Cardiac muscle cell (in vitro differentiated cells and primary cell): ENCODE measurements at places on chromosomes 1 and 21. TPM values are rescaled to one million over a fixed set of nuclear protein-coding genes. Genes with fewer than 3 reads are reported as not detected.

Gene PALMD
- polyA plus RNA-seq: 0.40 and 0.94 TPM in 2 replicates

Gene ZBED6
- polyA plus RNA-seq: 2.7 and 3.1 TPM in 2 replicates

Gene MINDY1
- 11.5 and 18.9 TPM in 2 replicates for polyA plus RNA-seq

Gene GUCA2B
- not detected in 2 replicates for polyA plus RNA-seq

Gene APCS
- not detected in 2 replicates for polyA plus RNA-seq

Gene PADI3
- polyA plus RNA-seq: 1.3 TPM in 1 of 2 replicates, not detected in the other

Gene NTMT2
- polyA plus RNA-seq: 0.55 and 0.71 TPM in 2 replicates

Gene STXBP3
- 34.1 and 34.7 TPM in 2 replicates for polyA plus RNA-seq

Gene GIPC2
- polyA plus RNA-seq: 0.06 TPM in 1 of 2 replicates, not detected in the other

DNA sequence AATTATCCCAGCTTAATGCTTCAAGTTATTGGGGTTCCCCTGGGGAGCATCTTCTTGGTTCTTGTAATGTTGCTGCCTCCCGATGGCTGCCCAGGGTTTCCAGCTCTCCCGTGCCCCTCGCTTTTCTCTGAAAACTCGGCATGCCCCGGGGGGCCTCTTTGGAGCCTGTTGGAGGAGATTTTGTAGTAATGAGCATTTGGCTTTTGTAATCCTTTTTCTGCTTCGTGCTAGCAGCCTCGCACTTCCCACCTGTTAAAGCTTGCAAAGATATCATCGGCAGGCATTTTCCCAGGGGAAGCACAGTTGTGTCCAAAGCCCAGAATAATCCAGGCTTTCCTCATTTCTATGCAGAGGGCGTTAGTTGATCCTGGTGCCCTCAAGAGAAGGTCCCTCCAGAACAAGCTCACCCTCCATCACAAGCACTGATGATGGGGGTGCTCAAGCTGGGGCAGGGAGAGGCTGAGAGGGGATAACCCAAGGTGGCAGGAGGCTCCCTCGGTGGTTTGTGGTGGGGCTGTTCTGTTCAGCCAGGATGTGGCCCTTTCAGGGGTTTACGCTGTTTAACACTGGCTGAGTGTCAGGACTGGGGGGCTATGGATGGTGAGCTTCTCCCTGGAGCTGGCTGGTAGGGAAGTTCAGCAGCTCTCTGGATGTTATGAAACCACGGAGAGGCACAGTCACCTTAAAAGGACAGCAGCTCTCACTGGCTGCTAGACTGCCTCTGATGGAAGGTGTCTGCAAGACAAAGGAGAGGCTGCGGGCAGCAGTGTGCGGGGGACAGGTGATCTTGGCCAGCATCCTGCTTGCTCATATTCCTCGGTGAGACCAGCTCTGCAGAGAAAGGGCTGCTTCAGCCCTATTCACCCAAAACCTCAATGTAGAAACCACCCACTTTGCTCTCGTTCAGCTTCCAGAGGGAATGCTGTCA lies 477.1 kb upstream of the VAMP3 start:
- DNase-seq: no peak

DNA sequence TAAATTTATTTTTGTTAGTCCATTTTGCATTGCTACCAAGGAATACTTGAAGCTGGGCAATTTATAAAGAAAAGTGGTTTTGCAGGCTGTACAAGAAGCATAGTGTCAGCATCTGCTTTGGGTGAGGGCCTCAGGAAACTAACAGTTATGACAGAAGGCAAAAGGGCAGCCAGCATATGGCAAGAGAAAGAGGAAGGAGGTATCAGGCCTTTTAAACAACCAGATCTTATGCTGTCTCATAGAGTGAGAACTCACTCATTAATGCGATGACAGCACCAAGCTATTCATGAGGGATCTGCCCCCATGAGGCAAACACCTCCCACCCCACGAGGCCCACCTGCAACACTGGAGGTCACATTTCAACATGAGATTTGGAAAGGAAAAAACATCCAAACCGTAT lies 898.4 kb downstream of the KCNT2 start:
- no peak for DNase-seq

DNA sequence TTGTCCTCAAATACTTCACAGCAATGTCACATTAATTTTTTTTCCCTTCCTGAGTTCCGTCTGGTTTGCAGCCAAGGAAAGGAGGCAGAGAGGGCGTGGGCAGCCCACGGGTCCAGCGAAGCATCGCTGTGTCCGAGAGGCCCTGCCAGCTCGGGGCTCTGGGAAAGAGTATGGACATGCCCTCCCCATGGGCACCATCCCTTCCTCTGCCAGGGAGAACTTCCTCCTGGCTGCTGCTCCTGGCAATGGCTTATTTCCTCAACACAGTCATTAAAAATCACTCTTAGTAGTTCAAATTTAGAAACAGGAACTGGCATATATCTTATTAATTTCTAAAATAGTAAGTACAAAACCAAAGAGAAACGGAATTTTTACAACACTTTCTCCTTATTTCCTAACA lies 115.4 kb downstream of the RIPK4 start:
- DNase-seq: no peak

DNA sequence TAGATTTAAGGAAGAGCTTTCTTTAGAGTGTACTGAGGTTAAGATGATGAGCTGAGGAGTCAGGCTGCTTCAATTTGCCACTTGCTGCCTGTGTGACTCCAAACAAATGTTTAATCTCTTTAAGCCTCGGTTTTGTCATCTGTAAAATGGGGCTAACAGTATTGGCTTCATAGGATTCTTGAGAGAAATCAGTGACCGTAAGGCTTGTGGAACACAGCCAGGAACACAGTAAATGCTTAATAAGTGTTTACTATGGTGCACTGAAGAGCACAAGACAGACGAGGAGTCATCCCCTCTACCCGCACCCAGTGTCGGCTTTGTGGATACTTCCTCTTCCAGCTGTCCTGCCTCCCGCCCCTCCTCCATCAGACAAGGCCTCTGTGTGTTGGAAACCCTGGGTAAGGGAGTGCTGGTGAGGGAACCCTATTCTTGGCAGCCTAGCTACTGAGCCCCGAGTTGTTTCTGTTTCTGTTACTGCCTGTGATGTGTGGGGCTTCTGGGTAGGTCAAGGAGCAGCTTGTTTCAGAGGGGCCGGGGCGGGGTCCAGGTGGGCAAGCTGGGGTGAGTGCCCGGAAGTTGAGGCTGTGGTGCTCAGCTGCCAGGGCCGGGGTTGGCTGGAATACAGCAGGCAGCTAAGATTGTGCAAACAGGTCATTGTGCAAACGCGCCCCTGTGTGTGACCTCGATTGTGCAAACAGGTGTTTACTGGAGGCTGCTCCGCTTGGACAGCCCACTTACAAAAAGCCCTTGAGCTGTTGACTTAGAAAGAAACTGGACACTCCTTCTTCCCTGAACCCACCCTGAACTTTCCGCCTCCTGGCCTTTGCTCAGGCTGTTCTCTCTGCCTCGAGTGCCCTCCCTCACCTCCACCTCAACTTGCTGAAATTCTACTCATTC lies 4.0 kb upstream of the CSF3R start:
- DNase-seq: peak; percentile 39

- no peak for DNase-seq
These were observed 27.4 kb downstream of the PIGM start for GRCh38 chr1:160004425-160004824.

DNA sequence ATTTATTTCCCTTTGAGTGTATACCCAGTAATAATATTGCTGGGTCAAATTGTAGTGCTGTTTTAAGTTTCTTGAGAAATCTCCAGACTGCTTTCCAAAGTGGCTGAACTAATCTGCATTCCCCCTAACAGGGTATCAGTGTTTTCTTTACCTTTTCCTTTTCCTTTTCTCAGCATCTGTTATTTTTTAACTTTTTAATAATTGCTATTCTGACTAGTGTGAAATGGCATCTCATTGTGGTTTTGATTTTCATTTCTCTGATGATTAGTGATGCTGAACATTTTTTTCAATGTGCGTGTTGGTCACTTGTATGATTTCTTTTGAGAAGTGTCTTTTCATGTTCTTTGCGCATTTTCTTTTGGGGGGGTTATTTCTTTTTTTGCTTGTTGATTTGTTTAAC lies 374.9 kb upstream of the BRINP3 start:
- DNase-seq: no peak

- peak; percentile 39 for DNase-seq
These were observed 10.4 kb upstream of the CDC20 start for GRCh38 chr1:43348343-43348808.

- DNase-seq: no peak
These were observed 130.6 kb downstream of the URB2 start for GRCh38 chr1:229756666-229757065.

GRCh38 chr1:22406722-22407495 lies 44.7 kb upstream of the ZBTB40 start:
- no peak for DNase-seq

GRCh38 chr1:236144446-236145150 lies 2.3 kb downstream of the GPR137B start:
- DNase-seq: no peak

- DNase-seq: no peak
These were observed 1048.7 kb downstream of the ADGRL2 start for GRCh38 chr1:82849460-82849859.

DNA sequence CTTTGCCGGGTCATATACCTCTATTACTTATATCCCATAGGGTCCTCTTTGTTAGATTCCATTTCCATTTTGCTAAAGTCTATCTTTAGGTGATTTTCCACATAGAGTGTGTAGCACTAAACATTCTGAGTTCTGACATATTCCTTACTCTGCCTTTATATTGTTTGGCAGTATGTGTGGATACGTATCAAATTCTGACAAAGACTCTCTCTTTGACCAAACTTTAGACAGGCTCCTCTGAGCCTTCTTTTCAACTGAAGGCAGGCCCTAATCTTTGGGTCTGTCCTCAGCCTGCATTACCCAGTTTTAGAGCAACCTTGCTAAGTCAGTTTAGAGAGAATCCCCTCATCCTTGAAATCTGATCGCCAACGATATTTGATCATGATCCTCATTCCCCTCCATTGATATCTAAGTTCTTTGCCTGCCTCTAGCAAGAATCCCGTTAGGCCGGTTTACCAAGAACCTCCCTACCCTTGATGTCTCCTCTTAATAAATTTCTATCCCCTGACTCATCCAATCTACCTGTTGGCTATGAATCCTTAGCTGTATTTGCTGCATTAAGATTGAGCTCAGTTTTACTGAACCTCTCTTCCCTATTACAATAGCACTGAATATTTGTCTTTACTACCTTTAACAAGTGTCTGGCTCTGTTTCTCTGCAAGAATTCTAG lies 10.4 kb upstream of the PPT1 start:
- DNase-seq: no peak

- no peak for DNase-seq
These were observed 24.5 kb downstream of the PTTG1IP start for GRCh38 chr21:44848821-44849521.

DNA sequence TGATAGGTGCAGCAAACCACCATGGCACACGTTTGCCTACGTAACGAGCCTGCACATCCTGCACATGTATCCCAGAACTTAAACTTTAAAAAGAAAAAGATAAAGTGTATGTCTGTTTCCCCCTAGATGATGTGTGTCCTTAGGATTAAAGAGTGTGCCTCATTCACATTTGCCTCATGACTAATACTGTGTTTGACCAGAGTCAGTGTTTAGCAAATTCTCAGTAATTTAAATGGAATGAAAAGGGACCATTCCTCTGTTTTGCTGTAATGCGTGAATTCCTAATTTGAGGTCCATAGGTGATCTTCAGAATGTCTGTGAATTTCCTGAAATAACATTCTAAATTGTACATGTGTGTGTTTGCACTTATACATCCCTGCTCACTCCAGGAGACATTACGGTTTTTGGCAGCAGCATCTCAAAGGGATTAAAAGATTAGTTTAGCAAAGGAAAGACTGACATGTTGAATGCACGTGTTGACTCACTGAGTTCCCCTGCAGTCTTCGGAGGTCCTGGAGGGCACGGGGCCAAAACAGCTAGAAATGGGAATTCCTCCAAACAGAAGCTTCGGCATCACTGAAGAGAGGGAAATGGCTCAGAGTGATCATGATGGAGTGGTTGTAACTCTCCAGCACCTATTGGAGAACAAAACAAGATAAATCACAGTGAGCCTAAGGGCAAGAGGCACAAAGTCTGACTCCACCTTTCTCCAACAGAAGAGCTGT lies 19.1 kb upstream of the SLC35F3 start:
- DNase-seq: no peak

DNA sequence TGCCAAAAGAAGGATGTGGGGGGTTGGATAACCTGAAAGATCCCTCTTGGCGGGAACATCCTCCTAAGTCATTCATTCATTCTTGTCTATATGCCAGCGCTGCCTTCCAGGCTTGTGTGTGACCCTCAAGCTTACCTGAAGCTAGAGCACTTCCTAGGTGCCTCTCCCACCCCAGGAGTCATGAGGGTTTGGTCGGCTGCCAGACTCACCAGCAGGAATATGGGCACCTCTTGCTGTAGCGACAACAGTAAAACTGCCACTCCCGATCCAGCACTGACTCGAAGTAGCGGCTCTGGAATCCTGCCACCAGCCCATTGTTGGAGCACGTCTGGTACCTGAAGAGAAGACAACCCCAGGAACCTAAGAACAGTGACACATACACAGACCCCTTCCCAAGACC lies 15.0 kb downstream of the DPT start:
- no peak for DNase-seq

- DNase-seq: no peak
These were observed 58.5 kb downstream of the KIF26B start for GRCh38 chr1:245213066-245213831.

- DNase-seq: peak; percentile 68
These were observed 25.0 kb downstream of the SZT2 start for GRCh38 chr1:43414634-43415223.
